ENCODE measurements at places on chromosomes 2 and 18.
A peak's percentile ranks its signal among the peaks of the same experiment; 100 is the strongest.

DNA sequence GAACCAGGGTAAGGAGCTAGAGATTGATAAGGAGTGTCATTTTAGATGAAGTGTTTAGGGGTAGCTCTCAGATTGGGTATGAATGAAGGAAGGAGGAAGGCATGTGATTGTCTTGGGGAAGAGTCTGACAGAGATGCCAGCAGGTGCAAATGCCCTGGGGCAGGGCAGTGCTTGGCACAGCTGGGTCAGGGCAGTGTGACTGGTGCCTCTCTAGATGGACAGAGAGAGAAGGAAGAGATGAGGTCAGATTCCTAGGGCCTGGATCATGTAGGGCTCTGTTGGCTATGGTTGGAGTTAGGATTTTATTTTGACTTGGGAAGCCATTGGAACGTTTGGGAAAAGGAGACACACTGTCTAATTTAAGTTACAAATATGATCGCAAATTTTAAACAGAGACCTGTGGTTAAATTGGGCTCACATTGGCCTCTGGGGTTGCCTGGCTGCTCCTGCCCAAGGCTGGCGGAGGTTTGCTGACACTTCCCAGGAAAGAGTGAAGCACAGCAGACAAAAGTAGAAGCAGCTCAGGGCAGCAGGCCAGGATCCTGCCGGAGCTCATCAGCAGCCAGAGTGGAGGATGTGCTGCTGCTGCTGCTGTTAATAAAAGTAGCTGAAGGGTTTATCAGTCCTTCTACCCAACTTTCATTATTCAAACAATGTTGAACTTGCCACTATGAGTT lies 32.7 kb upstream of the FHL2 start:
- DNase-seq: no peak

DNA sequence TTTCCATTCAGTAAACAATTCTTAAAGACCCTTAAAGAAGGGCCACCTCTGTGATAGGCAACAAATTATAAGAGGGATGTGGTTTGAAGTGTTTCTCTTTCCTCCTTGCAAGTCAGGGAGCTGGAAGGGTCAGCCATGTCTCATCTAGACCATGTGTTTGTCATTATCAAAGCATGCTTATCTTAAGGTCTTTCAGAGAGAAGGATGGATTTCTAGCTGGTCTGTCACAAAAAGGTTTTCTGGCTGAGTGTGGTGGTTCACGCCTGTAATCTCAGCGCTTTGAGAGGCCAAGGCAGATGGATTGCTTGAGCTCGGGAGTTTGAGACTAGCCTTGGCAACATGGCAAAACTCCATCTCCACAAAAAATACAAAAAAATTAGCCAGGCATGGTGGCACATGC lies 59.2 kb upstream of the PEX13 start:
- DNase-seq: no peak

GRCh38 chr2:191740759-191741158 lies 62.8 kb downstream of the NABP1 start:
- DNase-seq: no peak

DNA sequence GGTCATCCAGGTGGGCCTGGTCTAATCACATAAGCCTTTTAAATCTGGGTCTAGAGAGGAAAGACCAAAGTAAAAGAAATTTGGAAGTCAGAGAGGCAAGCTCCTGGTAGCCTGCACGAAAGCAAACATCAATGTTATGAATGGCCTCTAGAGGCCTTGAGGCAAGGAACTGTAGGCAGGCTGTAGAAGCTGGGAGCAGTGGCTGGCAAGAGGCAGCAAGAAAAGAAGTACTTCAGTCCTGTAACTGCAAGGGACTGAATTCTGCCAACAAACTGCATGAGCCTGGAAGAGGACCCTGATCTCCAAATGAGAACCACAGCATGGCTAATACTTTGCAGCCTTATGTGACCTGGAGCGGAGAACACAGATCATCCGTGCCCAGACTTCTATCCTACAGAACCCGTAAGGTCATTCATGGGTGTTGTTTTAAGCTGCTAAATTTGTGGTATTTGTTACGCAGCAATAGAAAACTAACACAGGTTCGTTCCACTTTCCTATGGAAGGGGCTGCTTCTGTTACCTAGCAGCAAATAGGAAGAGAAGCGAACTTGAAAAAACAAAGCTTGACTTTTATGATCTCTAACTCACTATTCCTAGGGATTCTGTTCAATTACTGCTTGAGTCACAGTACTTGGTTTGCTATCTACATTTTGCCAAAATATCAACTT lies 1.2 kb downstream of the IMMT start:
- no peak for DNase-seq

DNA sequence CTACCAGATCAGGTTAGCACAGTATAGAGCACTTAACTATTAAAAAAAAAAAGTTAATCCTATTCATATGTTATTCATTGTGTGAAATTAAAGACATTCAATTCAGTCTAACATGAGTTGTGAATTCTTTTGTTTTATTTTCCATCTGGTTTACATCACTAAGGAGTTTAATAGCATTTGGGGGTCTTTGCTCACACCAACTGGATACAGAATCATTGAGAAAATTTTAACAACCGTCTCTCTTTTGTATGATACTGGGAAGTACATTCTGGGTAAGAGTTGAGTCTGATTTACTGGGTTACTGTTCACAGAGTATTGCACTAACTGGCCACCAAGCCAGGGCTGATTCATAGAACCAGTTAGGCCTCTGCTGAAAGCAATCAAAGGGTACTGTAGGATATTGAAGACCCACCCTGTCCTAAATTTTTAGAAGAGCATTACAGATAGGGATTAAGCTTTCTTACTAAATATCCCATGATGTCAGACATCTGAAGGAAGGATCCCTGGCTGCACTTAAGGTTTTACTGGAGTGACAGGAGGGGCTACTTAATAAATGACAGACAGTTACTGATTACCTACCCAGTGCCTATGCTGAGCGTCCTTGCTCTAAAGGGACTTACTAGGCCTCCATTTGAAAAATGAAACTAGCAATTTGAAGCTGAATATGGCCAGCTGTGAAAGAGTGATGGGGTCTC lies 387.9 kb downstream of the SETBP1 start:
- DNase-seq: no peak

- DNase-seq: no peak
Measured at GRCh38 chr2:30106543-30106942, 40.3 kb upstream of the YPEL5 start.

DNA sequence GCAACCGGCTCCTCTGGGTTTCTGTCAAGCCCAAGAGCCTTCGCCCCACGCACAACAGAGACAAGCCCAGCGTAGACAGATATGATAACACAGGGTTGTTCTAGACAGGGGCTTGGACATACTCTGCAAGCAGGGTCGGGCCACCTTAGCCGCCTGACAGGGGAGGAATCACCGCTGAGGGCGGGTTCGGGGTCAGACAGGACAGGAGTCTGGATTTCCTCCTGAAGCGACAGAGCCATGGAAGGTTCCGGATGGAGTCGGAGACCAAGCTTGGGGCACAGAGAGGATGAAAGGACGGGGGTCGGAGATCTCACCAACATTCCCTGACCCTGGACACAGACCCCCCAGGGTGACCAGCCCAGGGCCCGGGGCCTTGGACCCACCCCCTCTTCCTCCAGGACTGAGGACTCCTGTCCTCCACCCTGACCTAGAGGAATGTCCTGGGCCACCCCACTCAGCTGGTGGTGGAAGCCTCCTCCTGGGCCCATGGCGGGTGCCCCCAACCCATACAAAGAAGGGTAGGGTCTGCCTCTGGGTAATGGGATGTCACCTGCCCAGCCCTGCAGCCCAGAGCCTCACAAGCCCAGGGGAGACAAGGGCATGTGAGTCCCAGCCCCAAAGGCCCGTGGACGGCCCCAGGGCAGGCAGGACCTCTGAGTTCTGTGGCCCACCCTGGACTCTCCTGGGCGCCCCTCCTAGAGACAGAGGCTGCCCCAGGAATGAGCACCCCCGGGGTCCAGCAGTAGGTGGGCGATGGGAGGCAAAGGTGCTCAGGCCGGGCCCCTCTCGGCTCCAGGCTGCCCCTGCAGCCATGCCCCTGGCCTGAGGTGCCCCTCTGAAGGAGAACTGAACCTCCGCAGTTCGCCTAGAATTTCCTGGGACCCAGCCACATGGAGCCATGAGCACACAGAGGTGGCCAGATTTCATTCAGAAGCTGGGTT lies 44.1 kb upstream of the GPC1 start:
- no peak for DNase-seq

- DNase-seq: no peak
Measured at GRCh38 chr2:95121093-95121406, 558 bp downstream of the MRPS5 start.

GRCh38 chr18:55515941-55516710 lies 71.9 kb downstream of the TCF4 start:
- no peak for DNase-seq

- no peak for DNase-seq
Measured at GRCh38 chr18:27313678-27314077, 128.6 kb upstream of the CHST9 start.

GRCh38 chr2:190162851-190163250 lies 100.3 kb upstream of the MSTN start:
- no peak for DNase-seq

- DNase-seq: no peak
Measured at GRCh38 chr2:142347751-142348150, 216.9 kb upstream of the LRP1B start.

DNA sequence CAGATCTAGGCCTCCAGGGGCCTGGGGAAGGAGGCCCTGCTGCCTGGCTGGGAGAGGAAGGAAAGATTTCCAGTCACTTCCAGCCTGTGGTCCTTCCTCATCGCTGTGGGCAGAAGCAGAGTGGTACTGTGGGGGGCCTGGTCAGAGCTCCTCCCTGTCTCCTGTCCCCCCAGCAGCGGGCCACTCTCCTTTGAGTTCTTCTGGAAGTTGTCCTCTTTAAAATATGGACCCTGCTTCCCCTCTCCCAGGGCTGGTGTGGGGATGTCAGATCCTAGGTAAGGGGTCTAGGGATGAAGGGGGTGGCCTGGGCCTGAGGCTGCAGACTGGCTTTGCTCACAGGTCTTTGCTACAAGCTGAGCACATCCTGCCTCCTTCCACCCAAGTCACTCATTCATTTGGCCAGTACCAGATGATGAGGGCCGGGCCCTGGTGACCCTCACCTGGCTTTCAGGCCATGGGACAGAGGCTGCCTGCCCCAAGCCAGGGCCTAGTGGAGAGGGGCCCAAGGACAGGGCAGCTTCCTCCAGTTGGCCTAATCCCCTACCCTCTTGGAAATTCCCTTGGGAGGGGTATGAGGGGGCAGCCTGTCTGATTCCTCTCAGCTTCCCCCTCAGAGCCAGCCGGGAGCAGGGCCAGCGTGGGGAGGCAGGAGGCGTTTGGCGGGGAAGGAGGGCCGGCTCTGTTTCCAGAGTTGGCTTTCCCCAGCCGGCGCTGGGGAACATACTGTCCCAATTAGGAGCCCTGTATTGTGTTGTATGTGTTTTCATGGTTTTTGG lies 231.9 kb downstream of the DYSF start:
- DNase-seq: no peak

DNA sequence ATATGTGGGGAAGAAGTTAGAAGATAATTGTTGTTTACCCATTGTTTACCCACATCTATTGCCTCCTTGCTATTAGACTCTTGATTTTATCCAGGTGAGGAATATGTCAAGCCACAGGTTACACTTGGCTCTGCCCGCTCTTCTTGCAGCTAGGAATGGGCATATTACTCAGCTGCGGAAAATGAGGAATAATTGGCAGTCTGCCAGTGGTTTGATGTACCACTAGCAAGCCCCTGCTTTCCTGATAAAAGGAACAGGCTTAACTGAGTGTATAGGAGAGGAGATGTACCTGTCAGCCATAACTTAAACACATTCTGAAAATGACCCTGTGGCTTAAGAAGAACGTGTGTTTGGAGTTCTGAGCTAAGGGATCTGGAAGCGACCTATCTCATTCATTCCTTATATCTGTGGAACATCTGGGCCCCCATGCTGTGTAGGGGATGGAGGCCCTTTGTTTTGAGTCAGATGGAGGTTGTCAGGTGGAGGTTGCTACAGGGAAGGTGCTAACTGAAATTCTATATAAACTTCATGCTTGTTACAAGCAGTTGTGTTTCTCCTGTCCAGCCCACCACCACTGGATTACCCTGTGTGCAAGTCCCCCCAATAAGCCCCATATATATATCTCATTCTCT lies 4.6 kb upstream of the FMNL2 start:
- no peak for DNase-seq

DNA sequence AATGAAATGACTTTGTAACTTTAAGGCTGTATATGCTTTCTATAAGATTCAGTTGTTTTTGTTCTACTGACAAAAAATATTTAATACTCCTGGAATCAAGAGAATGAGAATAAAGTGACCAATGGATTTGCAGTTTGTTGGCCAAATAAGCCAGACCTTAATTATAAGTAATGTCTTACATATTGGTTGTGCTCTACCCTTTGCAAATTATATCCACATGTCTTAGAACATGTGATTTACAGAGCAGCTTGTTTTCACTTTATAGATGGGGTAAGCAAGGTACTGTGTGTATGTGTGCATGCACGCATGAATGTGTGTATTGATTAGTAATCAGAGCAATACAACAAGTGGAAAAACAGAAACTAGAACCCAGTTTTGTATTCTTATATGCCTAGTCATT lies 59.1 kb downstream of the RMDN2 start:
- no peak for DNase-seq

GRCh38 chr2:43288417-43289305 lies 62.3 kb upstream of the ZFP36L2 start:
- DNase-seq: no peak

DNA sequence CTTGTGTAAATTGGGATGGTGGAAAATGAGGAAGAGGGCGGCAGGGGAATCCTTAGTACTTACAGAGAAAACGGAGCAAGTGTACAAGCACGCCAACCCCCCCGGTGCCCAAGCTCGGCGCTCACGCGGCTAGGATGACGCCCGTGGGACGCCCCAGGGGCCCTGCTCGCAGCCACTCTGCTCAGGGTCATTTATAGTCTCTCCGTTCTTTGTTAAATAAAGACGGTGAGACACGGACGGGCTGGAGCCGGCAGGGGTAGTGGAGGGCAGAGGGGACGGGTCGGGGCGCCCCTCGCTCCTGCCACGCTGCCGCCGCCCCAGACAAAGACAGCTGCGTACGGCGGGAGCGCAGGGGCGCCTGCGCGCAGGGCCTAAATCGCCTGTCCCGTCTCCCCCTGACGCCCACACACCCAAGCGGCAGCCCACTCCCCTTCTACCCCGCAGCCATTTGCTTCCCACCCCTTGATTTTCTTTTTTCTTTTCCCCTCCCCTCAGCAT lies 37.8 kb downstream of the PCBP1 start:
- DNase-seq: peak; percentile 70

Measured in stimulated activated CD4-positive, alpha-beta T cell treated with anti-CD3 and anti-CD28 coated beads, Interleukin-4, amount 100 ng/mL, for 24 hours (primary cell).